ENCODE measurements at places on chromosomes 2 and 18.

DNA sequence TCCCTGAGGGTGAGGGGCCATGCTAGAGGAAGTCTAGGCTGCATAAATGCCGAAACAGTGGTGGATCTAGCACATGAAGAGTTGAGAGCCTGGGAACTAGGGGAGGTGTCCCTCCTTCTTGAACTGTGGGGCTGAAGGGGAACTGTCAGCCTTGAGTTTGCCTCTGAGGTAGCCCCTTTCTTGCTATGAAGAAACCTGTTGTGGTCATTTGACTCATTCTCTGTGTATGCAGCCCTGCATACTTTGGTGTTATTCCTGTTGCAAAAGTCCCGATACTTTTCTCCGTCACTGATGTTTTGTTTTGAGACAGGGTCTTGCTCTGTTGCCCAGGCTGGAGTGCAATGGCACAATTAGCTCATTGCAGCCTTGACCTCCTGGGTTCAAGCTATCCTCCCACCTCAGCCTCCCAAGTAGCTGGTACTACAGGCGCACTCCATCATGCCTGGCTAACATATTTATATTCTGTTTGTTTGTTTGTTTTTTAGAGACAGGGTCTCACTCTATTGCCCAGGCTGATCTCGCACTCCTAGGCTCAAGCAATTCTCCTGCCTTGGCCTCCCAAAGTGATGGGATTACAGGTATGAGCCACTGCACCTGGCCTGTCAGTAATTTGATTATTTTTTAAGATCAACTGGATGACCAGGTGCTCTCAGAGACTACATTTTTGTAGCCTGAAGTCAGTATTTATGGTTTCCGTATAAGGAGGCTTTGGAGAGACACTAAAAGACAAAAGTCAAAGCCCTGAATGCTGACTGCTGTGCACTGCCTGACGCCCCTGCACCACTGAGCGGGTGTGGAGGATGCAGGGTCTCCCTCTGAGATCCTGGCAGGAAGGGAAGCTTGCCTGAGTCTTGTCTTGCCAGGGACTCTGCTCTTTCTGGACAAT is 126.0 kb upstream of the MSH6 start:
- no peak for DNase-seq

- no peak for DNase-seq
These were observed 2.7 kb upstream of the GKN1 start for GRCh38 chr2:68971591-68972231.

DNA sequence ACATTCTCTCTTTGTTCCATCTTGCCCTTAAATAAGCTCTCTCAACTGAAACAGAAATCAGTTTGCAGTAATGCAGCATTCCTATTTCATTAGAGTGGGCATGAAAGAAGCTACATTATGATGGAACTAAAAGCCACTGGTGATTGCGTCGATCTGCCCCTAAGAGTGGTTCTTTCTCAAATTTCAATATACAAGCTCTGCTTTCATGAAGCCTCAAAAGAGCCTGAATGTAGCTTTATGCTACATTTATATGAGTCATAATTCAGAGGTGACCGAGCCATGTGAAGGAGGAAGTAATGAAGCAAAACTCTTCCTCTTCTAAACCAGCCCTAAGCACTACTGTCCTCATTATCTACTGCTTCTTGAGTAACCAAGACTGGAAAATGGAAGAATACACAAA is 64.8 kb upstream of the CYTIP start:
- no peak for DNase-seq

DNA sequence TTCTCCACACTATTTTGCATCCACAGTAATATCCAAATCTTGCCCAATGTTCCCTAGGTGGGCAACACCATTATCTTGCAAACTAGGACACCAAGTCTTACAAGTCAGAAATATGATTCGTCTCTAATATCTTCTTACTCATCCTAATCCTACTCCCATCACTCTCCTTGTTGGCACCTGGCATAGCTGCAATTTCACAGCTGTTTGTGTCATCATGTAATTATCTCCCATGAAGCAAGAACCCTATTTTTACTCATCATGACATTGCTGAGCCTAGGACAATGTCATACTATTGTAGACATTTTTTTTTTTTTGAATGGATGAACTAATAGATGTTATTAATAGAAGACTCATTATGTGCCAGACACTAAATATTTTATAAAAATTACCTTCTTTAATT is 91.3 kb upstream of the CCDC141 start:
- no peak for DNase-seq

GRCh38 chr18:55861266-55861665 is 273.3 kb upstream of the TCF4 start:
- DNase-seq = no peak

Measured in stimulated activated CD8-positive, alpha-beta memory T cell treated with anti-CD3 and anti-CD28 coated beads, Interleukin-15, amount 100 ng/mL, for 4 hours (primary cell).